Effector memory CD4-positive, alpha-beta T cell (primary cell): ENCODE measurements at places on chromosomes 11 and 22.

DNA sequence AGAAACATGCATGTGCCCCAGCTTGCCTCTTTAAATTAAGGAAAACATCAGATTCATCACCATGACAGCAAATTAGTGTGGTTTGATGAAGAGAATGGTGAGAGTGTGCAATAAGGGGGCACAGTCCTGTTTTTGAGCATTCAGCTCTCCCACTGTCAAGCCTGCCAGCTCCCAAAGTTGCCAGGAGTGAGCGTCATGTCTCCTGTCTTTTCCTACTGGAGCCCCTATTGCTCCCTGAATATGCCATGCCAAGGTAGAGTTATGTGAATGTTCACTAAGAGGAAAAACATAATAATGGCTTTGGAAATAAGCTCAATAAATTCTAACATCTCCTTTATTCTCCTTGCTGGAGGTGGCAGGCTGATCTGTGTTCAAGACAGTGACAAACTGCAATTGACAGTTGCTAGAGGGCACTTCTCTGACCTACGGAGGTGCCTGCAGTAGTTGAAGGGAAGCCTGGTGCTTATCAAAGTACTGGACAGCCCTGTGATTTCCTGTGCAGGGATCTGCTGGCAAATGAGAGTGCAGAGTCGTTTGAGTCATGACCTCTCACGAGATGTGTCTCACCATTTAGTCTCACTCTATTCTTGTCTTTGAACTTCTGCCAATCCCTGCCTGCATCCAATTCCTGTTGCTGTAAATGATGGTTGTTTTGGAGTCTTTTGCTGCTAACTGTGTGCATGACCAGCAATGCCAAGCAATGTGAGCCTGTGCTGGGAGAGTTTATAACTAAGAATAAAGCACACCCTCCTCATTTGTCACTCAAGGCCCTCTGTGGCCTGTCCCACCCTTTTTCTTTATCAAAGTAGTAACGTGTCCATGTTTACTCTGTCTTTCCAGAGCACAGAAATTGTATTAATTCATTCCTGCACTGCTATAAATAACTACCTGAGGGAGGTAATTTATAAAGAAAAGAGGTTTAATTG lies 34.8 kb downstream of the MRGPRX2 start:
- no peak for DNase-seq

DNA sequence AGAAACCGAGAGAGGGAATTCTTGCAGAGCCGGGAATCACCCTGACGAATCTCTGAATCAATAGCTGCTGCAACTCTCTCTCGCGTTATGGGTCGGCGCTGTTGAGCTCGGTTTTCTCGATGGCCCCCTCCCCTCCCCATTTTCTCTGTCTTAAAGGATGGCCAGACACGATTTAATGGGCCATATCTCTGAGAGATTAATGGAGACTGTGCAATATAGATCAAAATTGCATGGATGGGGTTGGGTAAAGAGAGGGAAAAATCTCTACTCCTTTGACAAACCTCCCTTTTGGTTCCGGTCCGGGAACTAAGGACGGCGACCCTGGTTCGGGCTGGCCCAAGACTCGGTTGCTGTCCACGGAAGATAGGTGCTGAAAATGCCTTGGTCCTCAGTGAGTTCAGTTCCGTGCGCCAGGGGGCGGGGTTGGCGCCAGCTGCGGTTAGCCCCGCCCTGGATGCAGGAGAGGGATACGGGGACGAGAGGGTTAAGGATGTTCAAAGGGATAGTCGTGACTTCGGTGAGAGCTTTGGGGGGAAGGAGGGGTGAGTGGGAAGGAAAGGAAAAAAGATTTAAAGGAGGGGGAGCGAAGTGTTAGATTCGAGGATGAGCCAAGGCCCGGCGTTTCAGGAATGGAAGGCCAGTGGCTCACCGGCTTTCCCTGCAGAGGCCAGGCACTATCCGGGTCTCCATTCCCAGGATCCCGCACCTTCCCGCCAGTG lies 103.6 kb upstream of the HSD17B12 start:
- no peak for DNase-seq

- DNase-seq, result no peak
These were observed 183.5 kb downstream of the KIRREL3 start for GRCh38 chr11:126817096-126817495.

GRCh38 chr11:21411597-21411996 lies 742.2 kb downstream of the NELL1 start:
- DNase-seq, result no peak

GRCh38 chr11:130738611-130739010 lies 177.7 kb downstream of the SNX19 start:
- no peak for DNase-seq

DNA sequence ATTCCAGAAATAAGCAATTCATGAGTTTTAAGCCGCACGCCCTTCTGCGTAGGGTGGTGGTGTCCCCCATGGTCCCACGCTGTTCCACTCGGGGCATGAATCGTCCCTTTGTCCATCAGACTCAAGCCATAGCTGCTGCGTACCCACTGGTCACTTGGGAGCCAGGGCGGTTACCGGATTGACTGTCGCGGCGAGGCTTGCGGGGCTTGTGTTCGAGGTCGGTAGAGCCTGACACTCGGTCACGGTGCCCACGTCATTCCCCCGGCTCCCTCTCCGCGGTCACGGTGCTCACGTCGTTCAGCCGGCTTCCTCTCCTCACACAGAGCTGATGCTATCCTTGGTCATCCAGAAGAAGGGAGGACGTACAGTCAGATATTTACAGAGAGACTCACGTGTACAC lies 1227.0 kb downstream of the BRD1 start:
- DNase-seq, result no peak

GRCh38 chr22:37681556-37682049 lies 4.5 kb upstream of the NOL12 start:
- peak; percentile 46 for DNase-seq

GRCh38 chr11:46916286-46917108 lies 1.9 kb downstream of the LRP4 start:
- DNase-seq, result no peak

DNA sequence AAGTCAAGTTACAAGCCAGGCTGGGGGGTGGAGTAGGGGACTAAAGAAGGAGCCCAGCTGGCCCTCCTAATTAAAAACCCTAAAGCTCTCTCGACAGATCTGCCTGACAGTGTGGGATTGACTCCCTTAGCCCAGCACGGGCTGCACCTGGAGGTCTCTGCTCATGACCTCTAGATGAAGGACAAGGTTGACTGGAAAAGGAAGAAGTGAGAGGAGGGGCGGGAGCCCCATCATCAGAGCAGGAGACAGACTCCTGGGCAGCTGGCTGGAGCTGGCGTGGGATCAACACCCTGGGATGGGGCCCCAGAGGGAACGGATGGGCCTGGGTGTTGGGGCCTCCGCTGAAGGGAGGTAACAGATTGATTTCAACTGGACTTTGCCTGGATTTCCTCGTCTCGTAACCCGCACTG lies 46.1 kb downstream of the RPUSD4 start:
- no peak for DNase-seq

DNA sequence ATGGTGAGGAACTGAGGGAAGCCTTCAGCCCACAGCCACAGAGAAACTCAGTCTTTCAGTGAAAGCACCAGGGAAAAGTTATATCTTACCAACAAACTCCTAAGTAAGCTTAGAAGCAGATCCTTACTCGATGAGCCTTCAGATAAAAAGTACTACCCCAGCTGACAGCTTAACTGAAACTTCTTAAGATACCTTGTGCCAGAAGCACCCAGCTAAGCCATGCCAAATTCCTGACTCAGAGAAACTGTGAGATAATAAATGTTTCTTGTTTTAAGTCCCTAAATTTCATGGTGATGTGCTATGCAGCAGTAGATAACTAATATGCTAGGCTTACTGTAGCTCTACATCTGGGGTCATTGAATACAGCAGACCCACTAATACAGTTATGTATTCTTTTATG lies 2025.0 kb downstream of the LRRC4C start:
- no peak for DNase-seq

DNA sequence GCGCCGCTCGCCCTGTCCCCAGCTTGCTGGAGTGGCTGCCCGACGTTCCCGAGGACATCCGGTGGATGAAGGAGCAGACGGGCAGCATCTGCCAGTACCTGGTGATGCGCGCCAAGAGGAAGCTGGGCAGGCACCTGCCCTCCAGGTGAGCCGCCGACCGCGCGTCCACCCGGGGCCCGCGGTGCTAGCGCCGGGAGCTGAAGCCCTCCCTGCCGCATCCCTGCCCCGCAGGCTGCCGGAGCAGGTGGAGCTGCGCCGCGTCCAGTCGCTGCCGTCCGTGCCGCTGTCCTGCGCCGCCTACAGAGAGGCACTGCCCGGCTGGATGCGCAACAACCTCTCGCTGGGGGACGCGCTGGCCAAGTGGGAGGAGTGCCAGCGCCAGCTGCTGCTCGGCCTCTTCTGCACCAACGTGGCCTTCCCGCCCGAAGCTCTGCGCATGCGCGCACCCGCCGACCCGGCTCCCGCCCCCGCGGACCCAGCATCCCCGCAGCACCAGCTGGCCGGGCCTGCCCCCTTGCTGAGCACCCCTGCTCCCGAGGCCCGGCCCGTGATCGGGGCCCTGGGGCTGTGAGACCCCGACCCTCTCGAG lies 3.3 kb upstream of the CRACR2B start:
- DNase-seq, result no peak

DNA sequence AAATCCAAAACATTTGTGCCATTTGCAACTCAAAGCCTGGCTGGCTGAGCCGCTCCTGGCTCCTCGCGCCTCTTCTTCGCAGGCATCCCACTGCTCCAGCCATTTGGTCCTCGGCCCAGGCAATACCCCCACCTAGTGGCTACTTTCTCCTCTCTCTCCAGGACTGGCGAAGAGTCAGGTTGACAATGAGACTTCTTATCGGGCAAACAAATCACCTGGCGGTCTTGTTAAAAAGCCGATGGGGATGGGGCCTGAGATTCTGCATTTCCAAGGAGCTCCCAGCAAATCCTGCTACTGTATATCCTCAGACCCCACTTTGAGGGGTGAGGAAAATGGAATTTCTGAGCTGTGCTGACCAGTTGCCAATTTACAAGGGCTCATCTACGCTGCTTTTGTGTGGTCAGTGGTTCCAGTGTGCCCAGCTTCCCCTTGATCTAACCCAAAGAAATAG lies 89.0 kb downstream of the ISX start:
- no peak for DNase-seq

GRCh38 chr11:6411594-6412031 lies 7.3 kb downstream of the APBB1 start:
- DNase-seq, result no peak

- DNase-seq, result no peak
These were observed 421.8 kb upstream of the ANO3 start for GRCh38 chr11:25910086-25910485.

DNA sequence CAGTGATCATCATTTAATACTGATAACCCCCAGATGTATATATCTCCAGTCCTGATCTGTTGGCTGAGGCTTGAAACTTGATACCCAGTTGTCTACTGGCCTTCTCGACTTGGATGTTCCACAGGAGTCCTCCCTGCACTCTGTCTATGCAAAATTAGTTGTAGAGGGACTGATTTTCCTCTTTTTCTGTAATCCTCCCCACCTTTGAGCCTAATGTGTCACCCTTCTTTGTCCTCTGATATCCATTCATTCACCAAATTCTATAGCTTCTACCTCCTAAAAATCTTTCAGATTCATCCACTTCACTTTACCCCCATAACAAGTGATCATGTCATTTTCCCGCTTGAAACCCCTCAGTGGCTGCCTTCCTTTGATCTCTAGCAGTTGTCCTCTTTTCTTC lies 16.4 kb downstream of the COA4 start:
- DNase-seq, result no peak

GRCh38 chr11:12134236-12134585 lies 23.8 kb downstream of the MICAL2 start:
- DNase-seq, result no peak

- no peak for DNase-seq
These were observed 2.2 kb upstream of the TOP3B start for GRCh38 chr22:21984793-21985192.

GRCh38 chr22:42688241-42689211 lies 32.1 kb downstream of the A4GALT start:
- no peak for DNase-seq

DNA sequence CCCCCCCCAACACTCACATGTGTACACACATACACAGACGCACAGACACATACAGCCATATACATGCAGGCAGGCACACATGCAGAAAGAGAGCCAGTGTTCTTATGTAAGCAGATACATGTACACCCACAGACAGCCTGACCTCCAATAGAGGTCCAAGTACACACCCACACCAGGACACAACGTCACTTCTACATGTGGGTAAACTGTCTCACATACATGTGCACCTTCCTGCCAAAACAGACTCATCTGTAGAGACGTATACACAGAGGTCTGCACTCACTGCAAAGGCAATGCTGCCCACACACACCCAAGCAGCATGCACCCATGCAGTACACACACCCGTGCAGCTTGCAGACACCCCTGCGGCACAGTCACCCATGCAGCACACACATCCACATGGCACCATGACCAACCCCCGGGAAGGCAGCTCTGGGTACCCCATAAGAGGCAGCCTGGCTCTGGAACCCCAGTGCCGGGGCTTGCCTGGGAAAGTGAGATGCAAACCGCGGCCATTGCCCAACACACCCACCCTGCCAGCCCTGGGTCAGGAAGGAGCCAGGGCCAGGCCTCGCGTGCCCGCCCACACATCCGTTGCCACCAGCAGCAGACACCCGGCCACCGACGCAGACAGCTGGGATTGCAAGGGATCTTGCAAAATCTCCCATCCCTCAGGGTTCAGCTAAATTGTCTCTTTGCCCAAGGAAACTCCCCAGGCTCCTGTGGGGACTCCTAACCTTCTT lies 10.1 kb downstream of the CASTOR1 start:
- no peak for DNase-seq

GRCh38 chr11:44936525-44936924 lies 14.2 kb downstream of the TP53I11 start:
- peak; percentile 55 for DNase-seq

DNA sequence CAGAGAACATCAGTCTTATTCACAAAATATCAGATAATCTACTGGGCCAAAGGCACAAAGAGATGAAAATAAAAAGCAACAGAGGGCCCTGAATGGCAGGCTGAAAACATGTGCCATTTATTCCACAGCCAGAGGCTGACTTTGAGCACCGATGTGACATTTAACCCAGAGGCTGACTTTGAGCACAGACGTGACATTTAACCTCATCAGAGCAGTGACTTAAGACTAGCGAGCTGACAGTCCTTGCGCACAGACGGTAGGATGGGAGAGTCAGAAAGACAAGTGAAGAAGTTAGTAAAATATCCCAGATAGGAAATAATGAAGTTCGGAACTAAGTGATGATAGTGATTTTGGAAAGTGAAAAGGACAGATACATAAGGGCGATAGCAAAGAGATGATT lies 65.3 kb downstream of the FLI1 start:
- DNase-seq, result no peak

- no peak for DNase-seq
These were observed 520.8 kb downstream of the BRD1 start for GRCh38 chr22:49306632-49307480.
